Stimulated activated CD4-positive, alpha-beta T cell treated with anti-CD3 and anti-CD28 coated beads, TNF-alpha, amount 100 ng/mL, for 48 hours (primary cell): ENCODE measurements at places on chromosomes 12 and 14.

DNA sequence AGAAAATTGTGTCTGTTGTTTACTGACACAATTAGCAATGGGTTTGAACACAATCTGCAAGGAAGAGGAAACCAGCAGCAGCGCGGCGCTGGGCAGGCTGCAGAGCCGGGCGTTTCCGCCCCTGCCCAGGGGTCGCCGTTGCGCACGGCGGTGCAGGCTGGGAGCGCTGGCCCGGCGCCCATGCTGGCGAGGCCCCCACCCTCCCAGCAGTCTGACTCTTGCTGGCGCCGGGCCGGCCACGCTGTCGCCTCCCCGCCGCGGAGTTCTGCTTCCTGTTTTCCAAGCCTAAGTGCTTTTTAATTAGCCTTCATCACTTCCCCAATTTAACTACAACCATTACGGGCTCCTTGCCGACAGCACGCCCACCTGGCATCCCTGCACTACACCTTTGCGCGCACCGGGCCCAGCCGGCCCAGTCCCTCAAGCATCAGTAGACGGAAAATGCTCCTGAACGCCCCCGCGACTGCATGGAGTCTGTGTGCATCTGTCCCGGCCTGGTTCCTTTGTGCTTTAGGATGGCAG lies 212.1 kb downstream of the GXYLT1 start:
- no peak for DNase-seq

GRCh38 chr14:98711453-98711852 lies 560.5 kb downstream of the BCL11B start:
- DNase-seq: no peak

DNA sequence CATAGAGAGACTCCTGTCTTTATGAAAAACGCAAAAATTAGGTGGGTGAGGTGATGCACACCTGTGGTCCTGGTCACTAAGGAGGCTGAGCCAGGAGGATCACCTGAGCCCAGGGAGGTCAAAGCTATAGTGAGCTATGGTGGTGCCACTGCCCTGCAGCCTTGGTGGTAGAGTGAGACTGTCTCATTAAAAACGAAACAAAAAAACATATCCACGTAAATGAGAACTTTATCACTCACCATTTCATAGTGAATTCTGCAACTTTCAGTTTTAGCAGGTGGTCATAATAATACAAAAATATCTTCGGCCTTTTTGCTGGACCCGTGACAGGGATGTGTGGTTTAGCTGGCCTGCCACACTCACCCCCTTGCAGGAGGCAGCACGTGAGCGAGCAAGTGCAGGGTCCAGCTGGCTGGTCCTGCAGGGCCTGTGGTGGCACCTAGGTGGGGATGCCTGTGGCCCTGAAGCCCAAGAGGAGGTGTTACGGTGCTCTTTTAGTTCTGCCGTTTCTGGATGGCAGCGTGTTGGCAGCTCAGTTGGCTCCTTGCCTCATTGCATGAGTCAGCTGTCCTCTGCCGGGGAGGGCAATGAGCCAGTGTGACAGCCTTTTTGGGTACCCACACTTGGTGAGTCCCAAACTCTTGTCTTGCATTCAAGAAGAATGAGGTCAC lies 1330.7 kb upstream of the TMEM132C start:
- DNase-seq: no peak

DNA sequence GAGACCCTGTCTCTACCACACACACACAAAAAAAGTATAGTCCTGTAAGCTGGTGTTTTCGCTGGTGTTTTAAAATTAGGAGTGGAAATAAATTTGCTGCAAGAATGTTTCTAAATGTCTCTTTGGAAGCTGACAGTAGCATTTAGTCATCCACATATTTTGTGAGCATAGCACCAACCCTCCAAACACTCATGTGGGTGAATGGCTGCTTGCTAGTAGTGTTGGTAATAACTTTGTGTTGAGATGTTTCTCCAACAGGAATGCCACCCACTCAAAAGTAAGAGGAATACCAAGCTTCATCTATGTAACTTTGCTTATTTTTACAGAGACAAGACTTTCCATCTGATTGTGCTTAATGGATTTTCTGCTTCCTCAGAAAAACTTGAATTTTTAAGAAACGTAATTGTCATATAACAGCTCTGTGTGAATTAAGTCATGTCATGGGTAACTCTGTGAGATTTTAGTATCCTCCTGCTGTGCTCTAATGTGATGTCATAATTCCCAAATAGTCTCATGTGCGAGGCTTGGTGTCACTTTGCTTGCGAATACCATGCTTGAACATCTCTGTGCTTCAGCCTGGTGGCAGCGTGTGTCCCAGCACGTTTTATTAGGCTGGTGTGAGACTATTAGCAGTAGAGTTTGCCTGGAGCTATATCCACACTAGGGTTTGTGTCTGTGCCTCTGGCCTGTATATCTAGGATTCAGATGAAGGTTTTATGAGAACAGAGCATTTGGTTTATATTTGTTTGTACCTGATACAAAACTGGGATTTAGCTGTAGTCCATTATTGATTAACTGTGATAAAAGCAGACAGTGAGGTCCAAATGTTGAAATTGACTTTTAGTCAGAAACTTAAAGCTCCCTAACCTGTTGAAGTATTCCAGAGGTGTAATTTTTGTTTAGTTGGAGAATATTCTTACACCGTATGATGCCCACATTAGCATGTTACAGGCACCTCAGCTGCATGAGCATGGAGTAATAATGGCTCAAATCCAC lies 80.5 kb downstream of the FBXW8 start:
- DNase-seq: no peak

DNA sequence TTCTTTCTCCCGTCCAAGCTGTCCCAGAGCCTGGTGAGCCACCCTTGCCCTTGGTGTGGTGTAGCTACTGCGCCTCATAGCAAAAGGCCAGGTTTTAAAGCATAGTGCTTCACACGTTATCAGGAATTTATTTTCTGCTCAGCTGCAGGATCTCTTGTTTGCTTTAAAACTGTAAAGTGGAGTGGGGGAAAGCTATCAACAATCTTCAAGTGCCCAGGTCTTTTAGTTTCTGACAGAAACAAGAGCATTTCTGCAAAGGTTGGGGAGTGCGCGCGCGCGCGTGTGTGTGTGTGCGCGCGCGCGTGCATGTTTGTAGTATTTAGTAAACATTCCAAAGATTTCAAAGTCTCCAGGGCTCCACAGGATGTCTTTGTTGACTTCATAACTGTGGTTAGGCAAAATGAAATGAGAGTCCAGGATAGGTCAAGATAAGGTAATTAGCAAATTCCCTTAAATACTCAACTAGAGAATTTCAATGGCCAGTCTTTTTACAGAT lies 45.5 kb downstream of the EML1 start:
- DNase-seq: no peak

GRCh38 chr14:41130274-41130673 lies 476.4 kb upstream of the LRFN5 start:
- no peak for DNase-seq

- DNase-seq: no peak
These were observed 10.9 kb downstream of the ISCU start for GRCh38 chr12:108573317-108573716.

DNA sequence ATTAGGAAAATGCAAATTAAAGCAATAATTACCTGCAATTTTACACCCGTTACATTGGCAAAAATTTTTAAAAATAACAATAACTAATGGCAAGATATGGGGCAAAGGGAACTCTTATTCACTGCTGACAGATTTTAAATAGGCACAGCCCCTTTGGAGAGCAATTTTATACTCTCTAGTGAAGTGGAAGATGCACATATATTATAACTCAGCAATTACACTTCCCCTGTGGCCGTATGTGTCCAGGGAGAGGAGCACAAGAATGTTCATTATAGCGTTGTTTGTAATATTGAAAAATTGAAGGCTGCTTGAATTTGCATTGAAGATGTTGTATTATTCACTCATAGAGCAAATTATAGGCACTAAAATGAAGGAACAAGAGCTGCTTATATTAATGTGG lies 488.3 kb upstream of the ATXN7L3B start:
- no peak for DNase-seq

DNA sequence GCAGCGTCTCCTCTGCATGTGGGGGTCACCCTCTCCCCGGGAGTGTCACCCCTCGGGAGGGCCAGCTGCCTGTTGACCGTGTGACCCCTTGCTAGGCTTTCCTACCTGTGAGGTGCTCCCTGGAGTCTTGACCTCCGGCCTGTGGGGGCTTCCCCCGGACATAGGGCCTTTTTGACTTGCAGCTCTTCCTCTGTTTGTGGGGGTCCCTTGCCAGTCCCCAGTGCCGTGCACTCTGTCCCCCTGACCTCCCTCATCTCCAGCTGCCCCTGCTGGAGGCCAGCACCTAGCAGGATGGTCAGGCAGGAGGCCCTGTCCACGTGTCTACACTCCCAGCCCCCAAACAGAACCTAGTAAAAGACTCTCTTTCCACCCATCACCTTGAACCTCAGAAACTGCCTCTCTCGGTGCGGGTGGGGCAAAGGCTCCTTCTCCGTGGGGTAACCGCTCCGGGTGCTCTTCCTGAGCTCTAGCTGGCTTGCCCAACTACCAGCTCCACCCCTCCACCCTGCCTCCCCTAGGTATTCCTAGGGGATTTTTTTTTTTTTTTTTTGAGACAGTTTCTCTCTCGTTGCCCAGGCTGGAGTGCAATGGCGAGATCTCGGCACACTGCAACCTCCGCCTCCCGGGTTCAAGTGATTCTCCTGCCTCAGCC lies 810 bp downstream of the AACS start:
- DNase-seq: no peak

- no peak for DNase-seq
These were observed 34.0 kb downstream of the SLC4A8 start for GRCh38 chr12:51458635-51459034.

DNA sequence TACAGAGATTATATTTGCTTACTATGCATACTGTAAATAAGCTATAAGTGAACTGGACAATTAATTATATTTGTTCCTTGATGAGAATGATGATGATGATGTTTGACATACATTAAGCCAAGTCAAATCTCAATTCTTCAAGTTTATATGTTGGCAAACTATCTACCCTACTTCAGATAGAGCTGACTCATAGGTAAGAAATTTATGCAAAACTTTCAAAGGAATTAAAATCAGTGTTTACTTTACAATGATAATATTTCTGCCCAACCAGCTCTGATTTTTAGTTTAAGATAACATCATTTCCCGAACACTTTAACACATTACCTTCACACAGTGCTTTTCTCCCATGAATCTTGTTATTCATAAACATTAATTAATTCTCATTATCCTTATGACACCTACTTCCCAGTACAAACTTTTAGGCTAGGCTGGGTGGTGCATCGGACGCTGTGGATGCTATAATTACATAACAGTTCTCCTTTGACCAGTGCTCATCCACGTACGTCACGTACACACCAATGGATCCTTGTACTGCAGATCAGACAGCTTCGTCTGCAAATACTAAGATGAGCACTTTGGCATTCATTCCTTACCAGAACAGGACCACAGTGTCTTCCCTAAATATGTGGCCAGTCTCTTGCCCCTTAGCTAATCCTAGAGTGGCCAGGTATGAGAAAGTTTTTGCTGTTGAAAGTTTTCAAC lies 18.3 kb downstream of the BMP4 start:
- DNase-seq: no peak

- DNase-seq: no peak
These were observed 11.7 kb downstream of the KDM2B start for GRCh38 chr12:121568971-121569751.

- no peak for DNase-seq
These were observed 200.6 kb upstream of the NOS1 start for GRCh38 chr12:117561990-117562389.

DNA sequence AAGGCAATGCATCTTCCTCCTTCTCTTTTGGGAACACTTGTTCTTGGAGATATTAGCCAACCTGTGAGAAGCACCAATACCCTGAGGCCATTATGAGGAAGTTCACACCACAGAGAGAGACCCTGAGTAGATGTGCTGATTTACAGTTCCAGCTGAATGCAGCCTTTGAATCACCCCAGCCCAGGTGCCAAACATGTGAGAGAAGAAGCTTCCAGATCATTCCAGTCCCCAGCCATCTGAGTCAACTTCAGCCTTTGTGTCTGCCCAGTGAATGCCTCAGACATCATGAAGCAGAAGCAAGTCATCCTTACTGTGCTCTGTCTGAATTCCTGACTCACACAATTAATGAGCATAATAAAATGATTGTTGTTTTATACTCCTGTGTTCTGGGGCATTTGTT lies 25.1 kb downstream of the C12orf42 start:
- DNase-seq: no peak

DNA sequence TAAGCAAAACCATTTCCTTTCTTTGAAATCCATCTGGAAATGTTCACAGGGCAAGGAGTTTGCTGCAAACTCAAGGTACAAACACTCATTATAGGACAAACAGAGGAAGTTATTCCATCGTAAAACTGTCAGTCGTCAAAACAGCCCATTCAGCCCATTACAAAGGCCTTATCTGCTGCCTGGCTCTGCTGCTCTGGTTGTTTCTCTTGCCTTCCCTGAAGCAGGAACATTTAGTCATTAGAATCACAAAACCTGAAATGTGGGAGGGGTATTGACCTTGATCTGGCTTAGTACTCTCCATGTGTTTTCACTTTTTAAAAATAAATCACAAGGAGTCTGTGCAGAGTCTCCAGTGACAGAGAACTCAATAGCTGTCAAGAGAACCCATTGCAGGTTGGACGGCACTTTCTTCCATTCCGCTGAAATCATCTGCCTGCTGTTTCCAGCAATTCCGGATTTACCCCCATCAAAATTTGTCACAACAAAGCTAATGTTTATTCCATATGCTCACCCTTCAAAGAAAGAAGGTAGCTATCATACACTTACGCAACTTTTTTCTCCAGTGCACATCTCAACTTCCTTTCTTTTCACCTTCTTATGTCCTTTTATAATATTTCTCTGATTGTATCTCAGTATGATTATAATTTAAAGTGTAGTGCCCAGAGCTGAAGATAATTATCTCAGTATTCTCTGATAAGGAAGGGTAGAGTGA lies 24.6 kb upstream of the ITPR2 start:
- no peak for DNase-seq

DNA sequence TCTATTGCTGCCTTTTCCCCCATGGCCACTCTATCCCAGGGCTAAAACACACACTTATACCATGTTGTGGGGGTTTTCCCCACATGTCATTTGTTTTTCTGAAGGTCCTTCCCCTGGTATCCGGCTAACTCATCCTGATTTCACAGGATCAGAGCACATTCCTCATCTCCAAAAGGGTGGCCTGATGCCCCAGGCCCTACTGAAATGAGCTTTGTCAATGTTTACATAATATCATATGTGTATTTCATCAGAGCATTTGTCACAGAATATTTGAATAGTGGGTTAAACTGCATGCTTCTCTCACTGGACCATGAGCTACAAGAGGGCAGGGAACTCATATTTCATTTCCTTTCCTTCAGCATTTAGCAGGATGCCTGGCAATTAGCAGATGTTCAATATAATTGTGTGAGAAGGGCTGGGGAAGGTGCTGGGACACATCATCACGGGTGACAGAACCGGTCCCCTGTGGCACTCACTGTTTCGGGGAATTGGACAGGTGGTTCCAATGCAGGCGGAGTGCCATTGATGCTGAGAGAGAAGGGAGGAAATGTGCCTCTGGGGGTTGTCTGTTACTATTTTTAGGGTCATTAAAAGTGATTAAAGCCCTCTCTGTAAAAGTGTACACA lies 26.8 kb downstream of the EMP1 start:
- no peak for DNase-seq

DNA sequence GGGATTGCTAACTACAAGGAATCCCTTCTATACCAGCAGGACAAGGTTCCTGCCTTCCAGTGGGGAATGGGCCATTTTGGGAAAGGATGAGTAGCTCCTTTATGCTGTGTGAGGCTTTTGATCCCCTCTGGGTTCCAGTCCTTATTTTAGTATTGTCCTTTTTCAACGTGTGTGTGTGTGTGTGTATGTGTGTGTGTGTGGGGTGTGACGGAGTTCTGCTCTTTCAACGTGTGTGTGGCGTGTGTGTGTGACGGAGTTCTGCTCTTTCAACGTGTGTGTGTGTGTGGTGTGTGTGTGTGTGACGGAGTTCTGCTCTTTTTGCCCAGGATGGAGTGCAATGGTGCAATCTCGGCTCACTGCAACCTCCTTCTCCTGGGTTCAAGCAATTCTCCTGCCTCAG lies 27.4 kb downstream of the RAB35 start:
- DNase-seq: no peak
